OCI-LY7 (cell line): ENCODE measurements at places on chromosomes 11 and 22. TPM values are rescaled to one million over a fixed set of nuclear protein-coding genes. Genes with fewer than 3 reads are reported as not detected.

OPCML gene
- total RNA-seq = not detected in 2 replicates

MIEF1 gene
- 51.9 and 55.0 TPM in 2 replicates for total RNA-seq

OOSP3 gene
- not detected in 2 replicates for total RNA-seq

CSNK2A3 gene
- 0.76 and 0.82 TPM in 2 replicates for total RNA-seq

OR10A4 gene
- not detected in 2 replicates for total RNA-seq

OR5AS1 gene
- not detected in 2 replicates for total RNA-seq

DNA sequence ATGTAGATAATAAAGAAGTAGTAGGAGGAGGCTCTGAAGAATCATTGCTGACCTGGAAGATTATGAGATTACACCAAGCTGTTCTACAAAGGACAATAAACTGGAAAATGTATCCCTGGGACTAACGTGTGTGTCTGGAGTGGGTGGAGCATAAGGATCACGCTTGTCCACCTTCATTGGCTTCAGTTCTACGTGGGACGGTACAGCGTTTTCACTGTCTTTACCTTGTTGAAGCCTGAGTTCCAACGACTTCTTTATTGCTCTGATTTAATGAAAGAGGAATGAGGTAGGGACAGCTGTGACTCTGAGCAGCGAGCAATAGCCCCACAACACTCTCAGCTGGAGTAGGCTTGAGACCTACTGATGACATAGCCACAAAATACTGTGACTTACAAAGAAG, 87.0 kb downstream of the ARHGAP42 start:
- DNase-seq = no peak

DNA sequence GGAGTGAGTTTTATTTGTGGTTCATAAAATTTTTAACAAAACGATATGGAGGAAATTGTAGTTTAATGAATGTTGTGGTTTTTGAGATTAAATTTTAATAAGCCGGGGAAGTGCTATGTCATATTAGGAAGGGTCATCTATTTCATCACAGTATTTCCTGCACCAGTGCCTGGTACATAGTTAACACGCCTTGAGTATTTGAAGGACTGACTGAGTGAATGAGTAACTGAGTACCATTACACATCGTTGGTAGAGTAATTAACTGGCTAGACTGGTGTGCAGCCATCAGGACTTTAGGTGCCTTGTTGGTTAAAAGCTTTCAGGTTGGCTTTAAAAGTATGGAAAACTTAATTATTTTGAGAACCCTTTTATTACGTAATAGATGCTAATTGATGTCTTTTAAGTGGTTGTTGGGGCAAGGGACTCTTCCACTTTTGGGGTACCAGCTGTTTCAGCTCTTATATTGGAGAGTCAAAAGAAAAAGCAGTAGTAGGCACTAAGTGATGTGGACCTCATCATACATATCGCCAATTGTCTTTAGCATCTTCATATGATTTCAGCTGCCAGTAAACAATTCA, 101.8 kb downstream of the DDX10 start:
- DNase-seq = no peak

- no peak for DNase-seq
Measured at GRCh38 chr11:133251841-133252240, 280.5 kb downstream of the OPCML start.

DNA sequence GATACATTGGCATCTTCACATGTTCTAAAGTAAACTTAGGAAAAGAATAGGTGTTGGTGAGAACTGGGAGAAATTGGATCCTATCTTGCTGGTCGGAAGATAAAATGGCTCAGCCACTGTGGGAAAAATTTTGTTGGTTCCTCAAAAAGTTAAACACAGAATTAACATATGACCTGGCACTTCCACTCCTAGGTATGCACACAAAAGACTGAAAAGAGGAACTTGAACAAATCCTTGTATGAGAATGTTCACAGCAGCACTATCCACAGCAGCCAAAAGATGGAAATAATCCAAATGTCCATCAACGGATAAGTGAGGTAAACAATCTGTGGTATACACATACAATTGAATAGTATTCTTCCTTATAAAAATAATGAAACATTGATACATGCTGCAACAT, 4.8 kb upstream of the TPH1 start:
- no peak for DNase-seq

DNA sequence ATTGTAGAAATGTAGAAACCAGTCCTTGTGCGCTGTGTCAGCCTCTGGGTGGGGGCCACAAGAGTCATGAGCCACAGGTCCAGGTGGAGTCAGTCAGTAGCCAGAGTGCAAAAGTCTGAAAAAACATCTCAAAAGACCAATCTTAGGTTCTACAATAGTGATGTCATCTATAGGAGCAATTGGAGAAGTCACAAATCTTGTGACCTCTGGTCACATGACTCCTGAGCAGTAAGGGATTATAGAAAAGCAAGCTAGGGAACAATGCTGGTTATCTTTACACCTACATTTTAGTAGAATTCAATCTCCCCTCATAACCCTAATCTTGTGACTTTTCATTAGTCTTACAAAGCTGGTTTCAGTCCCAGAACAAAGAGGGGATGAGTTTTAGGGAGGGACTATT, 82.7 kb downstream of the CCDC83 start:
- DNase-seq = no peak

- peak; percentile 88 for DNase-seq
Measured at GRCh38 chr11:67006029-67006884, 16.7 kb upstream of the SYT12 start.

DNA sequence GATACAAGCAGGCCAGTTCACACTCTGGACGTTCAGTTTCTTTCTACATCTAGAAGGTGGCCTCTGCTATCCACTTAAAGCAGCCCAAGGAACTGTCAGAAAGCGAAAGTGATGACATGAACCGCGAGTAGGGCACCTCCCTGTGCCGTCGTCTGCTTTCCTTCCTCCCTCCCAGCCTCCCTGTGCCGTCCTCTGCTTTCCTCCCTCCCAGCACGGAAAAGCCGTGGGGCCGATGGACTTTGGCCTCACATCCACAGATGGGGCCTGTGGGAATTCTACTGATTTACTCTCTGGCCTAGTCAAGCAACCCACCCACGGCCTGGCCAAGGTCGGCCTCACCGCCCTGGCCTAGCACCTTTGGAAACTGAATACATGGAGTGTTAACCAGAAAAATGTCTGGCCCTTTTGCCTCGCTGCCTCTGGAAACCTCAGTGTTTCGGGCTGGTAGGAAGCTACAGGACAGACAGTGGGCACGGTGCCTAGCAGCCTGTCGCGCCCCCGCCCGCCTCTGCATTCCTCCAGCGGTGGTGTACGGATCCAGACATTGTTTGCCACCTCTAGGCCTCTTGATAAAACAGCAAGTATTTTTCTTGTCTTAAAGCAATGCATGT, 14.2 kb downstream of the PEX26 start:
- no peak for DNase-seq

DNA sequence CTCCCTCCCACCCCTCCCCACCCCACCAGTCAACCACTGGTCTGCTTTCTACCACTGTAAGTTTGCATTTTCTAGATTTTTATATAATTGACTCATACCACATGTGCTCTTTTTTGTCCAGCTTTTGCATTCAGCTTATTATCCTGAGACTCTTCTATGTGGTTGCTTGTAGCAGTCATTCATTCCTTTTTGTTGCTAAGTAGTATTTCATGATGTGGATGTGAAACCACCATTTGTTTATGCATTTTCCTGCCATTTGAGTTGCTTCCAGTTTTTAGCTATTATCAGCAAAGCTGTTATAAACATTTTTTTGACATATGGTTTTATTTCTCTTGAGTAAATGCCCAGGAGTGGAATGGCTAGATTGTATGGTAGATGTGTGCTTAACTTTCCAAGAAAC, 77.0 kb upstream of the FGF3 start:
- DNase-seq = no peak

DNA sequence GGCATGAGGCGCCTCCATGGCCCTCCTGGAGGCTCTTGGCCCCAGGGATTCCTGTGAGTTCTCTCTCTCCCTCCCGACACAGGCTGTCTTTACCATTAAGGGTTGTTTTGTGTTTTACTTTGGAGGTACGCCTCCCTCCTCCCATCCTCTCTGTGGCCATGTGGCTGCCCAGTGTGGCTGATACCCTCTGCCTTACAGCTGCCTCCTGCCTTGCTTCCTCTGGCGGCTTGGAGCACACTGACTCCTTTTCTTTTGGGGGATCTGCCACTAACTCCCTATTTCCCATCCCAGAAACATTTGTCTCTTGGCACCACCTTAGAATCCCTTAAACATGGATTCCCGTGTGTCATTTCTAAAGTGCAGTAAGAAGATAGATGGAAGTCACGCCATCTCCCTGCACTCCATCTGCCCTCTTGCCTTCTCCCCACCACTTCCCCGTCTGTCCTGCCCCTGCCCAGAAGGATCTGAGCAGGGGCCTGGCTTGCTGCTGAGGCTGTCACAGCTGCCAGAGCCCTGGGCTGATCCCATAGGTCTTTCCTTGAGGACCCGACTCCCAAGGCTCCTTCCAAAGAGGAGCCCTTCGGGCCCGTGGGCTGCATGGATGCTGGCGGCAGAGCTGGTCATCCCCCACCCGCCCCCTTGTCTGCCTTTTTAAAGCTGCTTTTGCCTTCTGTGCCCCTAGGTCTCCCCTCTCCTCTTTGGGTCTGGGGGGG, 15.1 kb upstream of the ACR start:
- DNase-seq = no peak

- DNase-seq = no peak
Measured at GRCh38 chr11:18865951-18866350, 73.3 kb downstream of the MRGPRX1 start.

DNA sequence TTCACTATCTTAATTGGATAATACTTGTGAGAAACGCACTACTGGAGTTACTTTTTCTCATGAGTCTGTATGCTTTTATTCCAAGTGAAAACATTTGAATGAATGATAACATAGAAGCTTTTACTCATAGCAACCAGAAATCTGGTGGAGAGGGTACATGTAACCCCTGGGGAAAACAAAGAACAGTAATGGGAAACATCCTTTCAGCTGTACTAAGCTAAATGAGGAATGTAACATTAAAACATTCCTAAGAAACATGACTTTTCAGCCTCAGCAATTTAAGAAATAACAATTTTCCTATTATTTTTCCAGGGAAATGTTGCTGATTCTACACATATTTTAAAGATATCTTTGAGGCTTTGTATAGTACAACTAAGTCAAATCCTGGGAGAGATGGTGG, 97.2 kb upstream of the CEP126 start:
- DNase-seq = no peak

- DNase-seq = no peak
Measured at GRCh38 chr11:40291329-40291728, 1168.1 kb downstream of the LRRC4C start.
